ENCODE measurements at places on chromosomes 5 and 9. TPM values are rescaled to one million over a fixed set of nuclear protein-coding genes. Genes with fewer than 3 reads are reported as not detected.

MORN5 gene
- polyA plus RNA-seq: 2.3 TPM

ABCA1 gene
- polyA plus RNA-seq: 9.1 TPM

INSL4 gene
- polyA plus RNA-seq: not detected

PCDHB6 gene
- 2.6 TPM for polyA plus RNA-seq

PROB1 gene
- 3.2 TPM for polyA plus RNA-seq

DNA sequence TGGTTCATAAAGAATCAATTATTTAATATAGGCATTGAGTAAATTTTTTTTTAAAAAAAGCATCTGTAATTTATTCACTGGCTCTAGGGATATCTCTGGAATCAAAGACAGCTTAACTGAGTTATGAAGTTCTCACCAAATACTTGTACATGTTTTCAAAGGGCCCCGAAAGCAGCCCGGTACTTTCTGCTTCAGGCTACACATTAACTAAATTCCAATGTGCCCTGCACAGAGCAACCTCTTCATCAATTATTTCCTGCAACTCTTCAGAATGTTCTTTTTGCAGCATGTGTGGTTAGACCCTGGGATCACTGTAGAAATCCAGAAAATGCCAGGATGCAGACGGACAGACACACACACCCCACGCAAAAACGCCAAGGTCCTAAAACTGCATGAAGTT, 209.0 kb downstream of the EFNA5 start:
- no peak for DNase-seq

GRCh38 chr9:14223081-14223480, 90.9 kb downstream of the NFIB start:
- DNase-seq: no peak

- no peak for DNase-seq
Measured at GRCh38 chr5:60810438-60811085, 33.5 kb downstream of the ELOVL7 start.

DNA sequence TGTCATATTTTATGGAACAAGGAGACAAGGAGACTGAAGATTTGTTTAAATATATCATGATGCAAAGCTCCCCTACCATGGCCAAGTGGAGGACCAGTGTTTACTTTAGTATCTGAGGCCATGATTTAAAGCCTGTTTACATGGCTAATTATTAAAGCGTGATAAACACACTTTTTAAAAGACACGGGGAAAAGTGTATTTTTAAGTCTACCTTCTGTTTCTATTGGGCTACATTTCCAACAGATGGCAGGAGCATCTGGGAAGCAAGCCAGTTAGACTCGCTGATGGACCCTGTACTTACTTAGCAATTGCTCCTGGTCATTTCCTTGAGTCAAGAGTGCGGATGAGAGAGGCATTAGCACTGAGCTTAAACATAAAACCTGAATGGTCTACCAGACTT, 480.3 kb upstream of the SEMA6A start:
- DNase-seq: no peak

GRCh38 chr5:180215783-180216630, 7.0 kb upstream of the RASGEF1C start:
- no peak for DNase-seq

DNA sequence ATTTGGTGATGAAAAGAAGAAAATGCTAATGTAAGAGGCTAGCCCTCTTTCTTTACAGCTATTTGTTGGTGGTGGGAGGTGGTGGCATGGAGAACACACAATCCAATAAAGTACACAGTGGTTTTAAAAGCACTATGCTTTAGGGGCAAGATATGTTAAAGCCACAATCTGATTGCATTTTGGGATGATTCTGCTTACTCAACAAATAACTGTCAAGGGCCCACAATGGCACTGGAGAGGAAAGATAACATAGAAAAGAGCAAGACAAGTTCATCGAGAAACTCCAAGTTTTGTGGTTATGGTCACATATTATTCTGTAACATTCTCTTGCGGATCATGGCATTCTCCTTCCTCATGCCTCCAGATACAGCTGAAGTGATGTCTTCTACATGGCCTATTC, 38.8 kb downstream of the OTP start:
- no peak for DNase-seq

- DNase-seq: no peak
Measured at GRCh38 chr9:114837923-114838322, 32.1 kb upstream of the TNFSF15 start.

DNA sequence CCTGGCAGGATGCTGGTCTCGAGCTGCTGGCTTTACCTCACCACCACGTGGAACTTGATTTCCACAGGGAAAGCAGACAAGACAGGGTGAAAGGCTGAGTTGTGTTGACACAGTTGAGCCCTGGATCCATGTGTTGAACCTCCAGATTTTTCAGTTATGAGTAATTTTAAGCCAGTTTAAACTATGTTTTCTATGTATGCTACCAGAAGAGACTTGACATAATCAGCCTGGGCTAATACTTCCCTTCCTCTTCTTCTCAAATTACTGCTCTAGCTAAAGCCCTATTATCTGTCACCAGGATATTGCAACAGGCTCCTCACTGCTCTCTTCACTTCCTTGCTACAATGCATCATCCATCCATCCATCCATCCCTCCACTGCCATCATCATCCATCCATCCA, 12.0 kb upstream of the PHYKPL start:
- DNase-seq: no peak
